ENCODE measurements at places on chromosomes 12 and 14. TPM values are rescaled to one million over a fixed set of nuclear protein-coding genes. Genes with fewer than 3 reads are reported as not detected.

SNRPF gene
- total RNA-seq: 29.1 TPM

KRT83 gene
- not detected for total RNA-seq

DNA sequence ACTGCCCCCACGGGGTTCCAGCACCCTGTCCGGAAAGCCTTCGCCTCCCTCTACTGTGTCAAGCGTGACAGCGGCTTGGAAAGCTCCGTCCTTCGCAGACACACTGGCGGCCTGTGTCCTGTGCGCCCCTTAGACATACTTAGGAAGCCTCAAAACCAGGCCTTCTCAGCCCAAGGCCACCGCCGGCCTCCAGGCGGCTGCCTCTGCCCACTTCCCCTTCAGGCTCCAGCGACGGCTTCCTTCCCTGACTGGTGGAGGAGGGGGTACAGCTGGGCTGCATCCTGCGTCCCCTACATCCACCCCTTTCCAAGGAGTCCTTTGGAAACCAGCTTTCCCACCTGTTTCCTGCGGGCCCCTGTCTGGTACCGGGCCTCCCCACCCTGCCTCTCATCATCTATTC is 2.5 kb upstream of the CACNA2D4 start:
- DNase-seq: no peak

OAS1 gene
- 48.4 TPM for total RNA-seq

TEX52 gene
- total RNA-seq: not detected

- no peak for DNase-seq
These were observed 3.3 kb upstream of the CRIP2 start for GRCh38 chr14:105471297-105471821.

GRCh38 chr14:104931304-104931770 is 6.7 kb downstream of the PLD4 start:
- DNase-seq: peak; percentile 42

DNA sequence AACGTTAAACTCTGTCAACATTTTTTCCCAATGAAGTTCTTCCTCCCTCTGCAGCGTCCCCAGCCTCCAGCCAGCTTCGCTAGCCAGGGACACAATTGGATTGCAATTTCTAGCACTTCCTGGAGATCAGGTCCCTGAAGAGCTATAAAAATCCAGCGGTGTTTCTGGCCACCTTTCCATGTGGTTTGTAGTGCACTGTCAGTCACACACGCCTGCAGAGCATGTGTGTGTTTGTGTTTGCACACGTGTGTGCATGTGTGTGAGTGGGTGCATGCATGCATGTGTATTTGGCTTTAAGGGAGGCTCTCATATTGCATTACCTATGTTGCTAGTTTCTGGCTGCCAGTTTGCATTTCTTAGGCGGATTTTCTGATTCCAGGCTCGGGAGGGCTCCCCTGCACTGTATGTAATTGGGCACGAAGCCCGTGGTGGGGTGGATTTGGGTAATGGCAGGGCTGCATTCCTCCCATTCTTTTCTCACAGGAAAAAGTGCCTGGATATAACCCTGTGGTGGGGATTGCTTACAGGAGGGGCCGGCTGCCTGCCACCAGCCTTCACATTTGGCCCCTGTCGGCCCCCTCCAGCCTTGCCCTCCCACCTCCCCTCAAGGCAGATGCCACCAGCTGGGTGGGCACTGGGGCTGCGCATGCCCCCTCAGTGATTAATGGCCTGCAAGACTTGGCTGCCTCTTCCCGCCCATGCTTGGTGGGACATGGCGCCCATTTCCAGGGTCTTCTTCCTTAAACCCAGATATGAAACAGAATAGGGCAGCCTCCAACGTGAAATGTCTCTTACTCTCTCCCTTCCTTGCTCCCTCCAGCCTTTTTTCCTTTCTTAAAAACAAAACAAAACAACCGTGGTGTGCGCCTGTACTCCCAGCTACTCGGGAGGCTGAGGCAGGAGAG is 74.0 kb downstream of the TSPAN9 start:
- no peak for DNase-seq

Data from ureter (tissue), 1 donor.